ENCODE measurements at places on chromosomes 16 and 17.
A peak's percentile ranks its signal among the peaks of the same experiment; 100 is the strongest.

DNA sequence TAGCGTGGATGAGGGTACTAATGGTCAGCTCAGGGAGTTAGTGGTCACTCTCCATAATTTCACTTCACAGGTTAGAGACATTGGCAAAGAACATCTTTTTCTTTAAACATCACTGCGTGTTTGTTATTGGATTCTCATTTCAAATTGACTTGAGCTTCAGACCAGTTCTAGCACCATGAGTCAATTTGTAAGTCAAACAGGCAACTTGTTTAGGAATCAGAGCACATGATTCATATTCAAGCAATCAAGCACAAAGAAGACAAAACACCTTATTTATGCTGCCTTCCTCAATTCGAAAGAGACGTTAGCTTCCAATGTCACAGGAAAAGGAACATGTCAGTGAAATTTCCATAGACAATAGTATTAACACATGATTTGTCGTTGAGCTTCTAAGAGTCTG, 62.3 kb downstream of the HS3ST3A1 start:
- no peak for DNase-seq

DNA sequence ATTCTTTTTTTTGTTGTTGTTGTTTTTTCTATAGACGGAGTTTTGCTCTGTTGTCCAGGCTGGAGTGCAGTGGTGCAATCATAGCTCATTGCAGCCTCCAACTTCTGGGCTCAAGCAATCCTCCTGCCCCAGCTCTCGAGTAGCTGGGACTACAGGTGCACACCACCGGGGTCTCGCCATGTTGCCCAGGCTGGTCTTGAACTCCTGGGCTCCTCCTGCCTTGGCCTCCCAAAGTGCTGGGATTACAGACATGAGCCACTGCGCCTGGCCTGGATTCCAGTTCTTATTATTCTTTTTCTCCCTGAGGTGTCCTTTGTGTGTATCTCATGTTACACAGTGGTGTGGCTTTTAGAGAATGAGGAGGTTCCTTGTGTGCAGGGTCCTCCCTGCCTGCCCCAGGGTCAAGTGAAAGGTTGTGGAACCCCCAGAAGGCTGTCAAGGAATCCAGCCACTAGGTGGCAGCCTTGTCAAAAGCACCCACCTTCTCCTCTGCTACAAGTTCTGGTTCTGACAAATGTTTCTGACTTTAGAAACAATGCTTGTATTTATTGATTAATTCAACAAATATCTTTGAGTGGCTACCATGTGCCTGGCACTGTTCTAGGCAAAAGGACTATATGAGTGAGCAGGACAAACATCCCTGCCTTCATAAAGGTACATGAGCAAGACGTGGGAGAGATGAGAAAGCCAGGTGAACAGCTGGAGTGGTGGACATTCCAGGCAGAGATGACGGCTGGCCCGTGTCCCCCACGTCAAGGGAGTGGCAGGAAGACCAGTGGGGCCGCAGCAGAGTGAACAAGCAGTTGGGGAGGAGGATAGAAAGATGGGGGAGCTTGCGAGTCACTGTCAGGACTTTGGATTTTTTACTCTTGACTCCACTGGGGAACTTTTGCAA, 112.4 kb downstream of the SPECC1 start:
- peak; percentile 52 for DNase-seq

DNA sequence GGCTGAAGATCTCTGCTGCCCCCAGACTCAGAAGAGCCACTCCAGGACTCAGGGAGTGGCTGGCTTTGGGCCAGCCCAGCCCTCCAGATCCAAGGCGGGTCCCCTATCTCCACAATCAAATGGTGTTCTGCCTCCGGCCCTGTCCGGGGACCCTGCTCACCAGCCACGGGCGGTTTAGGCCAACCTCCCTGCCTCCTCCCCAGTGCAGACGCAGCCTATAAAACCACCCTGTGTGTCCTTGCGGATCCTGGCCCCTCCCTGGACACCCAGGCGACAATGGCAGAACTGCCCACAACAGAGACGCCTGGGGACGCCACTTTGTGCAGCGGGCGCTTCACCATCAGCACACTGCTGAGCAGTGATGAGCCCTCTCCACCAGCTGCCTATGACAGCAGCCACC, at the start of gene SLC12A3:
Gene SLC12A3 (plus strand): TSS at position 248 of the 400 bp plus-strand sequence. CDS start 29 bp downstream, at position 277.
- no peak for DNase-seq

DNA sequence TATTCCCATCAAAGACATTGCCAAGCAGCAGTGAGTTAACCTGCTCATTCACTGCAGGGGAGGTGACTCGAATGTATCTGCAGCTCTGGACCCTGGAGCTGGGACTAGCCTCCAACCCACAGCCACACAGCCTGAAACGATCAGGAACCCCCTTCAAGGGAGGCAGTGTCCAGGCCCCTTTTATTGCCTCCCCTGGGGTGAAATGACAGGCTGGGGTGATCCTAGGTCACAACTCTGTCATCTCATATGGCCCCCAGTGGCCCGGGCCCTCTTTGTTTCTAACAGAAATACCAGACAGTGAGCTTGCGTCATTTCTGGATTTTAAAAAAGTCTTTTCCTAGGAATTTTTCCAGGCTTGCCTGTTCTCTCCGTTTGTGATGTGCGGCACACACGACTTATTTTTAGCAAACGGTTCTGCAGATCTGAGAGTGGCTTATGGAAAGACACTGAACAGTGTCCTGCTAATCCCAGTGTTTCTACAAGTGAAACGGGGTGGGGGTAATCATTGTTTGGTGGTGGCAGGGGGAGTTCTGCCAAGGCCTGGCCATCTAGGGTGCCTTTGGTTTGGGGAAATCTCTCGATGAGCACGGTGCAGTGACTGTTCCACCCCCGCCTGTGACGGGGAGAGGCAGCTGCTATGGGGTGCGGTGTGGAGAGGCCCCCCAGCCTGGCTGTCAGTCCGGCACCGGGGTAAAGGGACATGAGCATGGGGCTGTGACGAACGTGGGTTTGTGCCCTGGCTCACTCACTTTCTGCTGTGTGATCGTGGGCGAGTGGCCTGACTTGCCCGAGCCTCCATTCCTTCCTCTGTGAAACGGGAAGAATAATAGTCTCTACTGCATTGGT, 27.2 kb downstream of the NAGPA start:
- peak; percentile 60 for DNase-seq

DNA sequence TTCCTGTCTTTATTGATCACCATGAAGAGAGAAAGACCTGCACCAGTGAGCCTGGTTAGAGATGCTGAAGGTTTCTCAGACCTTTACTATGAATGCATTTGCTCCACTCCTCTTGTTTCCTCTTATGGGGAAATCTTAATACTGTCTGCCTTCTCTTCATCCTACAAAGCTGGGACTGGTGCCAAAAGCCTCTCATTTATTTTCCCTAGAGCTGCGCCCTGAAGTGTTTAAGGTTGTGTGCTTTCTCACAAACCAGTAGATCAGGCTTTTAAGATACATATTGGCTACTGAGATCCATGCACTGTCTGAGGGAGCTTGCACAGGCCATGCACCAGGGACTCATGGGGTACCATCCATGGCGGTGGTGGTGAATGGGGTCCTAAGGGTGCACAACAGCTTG, 286.1 kb upstream of the PMFBP1 start:
- DNase-seq, result no peak

DNA sequence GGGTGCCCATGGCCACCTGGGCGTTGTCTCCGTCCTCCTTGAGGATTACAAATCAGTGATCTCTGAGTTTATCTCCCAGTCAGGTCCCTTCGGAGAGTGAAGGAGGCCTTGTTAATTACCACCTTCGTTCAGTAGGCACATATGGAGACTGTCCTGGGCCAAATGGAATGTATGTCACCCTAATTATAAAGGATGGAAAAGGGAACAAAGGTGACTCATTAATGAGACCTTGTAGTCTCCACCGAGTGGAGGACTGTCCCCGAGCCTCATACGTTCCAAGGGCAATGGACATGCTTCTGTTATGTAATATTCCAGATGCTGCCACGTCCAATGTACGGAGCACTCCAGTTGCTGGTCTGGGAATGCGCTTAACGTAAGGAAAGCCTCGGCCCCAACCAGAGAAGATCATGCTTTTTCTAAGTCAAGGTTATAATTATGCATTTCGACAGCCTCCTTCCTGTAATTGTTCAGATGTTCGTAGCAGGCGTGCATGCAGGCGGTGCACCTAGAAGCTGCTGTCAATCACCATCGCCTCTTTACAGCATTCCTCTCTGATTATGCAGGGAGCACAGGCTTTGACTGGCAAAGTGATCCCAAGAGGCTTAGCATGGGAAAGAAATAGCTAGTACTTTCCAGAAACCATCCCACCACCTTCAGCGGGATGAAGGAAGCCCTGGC, 22.4 kb upstream of the SEC14L1 start:
- no peak for DNase-seq
